ENCODE measurements at places on chromosomes 6 and 20.

DNA sequence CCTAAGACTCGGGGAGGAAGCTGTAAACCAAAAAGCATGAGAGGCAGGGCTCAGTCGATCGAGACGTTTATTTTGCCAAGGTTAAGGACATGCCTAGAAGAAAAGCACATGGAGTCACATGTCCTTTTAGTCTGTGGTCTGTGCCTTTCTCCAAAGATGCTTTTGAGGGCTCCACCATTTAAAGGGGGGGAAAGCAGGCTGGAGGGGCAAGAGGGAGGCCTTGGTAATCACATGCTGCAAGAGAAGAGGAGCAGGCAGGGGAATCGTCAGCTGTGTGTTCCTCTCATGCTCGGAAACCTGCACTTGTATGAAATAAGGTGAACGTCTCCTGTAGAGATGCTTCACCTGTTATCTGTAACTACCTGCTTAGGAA lies 9.1 kb upstream of the YTHDF1 start:
- no peak for DNase-seq

DNA sequence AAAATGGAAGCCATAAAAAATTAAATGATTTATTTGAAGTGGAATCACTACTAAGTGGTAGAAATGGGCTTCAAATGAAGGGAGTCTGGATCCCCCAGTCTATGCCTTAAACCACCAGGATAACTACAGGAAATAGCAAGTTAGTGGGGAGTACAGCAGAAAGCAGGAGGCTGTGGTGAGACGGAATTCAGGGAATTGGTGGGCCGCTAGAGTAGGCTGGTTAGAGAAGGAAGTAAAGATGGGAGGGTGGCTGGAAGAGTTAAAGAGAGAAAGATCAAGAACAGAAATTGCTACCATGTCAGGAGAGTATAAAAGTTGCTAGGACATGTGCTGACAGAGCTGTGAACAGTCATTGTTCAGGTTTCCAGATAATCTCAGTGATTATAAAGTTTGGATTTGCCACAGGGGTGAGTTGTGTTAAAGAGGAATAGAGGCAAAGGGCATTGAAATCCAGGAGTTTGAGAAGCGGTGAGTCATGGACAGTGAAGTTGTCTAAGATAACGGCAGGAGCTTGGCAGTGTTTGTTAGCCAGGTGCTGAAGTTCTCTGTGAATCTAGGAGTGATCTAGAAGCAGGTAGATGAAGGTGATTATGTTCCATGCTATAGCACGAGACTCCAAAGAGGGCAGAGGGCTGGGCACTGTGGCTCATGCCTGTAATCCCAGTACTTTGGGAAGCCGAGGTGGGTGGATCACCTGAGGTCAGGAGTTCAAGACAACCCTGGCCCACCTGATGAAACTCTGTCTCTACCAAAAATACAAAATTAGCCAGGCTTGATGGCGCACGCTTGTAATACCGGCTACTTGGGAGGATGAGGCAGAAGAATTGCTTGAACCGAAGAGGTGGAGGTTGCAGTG lies 13.7 kb upstream of the HINT3 start:
- no peak for DNase-seq

- no peak for DNase-seq
These were observed 2.0 kb upstream of the SMOC2 start for GRCh38 chr6:168438783-168439520.

DNA sequence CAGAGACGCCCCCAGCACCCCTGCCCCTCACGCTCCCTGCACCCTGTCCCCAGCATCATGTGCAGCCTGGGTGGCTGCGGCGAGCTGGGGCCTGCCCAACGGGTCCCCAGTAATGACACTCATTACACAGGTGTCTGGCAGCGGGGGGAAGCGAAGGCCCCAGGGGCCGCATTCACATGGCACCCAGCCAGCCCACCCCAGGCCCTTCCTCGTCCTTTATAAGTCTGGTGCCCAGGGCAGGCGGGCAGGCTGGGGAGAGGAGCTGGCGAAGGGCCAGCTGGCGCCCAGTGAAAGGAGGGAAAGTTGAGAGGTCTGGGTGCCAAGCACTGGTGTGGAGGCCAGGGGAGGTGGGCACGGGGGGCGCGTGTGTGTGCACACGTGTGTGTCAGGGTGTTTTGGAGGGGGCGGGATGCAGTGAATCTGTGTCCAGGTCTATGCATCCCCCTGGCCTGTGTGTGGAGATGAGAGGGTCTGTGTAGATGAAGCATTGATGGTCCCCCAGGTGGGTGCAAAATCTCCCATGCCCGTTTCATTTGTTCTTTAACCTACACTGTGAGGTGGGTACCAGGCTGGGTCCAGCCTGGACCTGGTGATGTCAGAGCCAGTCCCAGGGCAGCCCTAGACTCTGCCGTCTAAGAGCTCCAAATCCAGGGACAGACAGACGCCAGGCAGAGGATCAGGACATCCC lies 105.3 kb downstream of the CEBPB start:
- DNase-seq, result no peak

GRCh38 chr6:44976677-44977641 lies 351.2 kb upstream of the RUNX2 start:
- no peak for DNase-seq

DNA sequence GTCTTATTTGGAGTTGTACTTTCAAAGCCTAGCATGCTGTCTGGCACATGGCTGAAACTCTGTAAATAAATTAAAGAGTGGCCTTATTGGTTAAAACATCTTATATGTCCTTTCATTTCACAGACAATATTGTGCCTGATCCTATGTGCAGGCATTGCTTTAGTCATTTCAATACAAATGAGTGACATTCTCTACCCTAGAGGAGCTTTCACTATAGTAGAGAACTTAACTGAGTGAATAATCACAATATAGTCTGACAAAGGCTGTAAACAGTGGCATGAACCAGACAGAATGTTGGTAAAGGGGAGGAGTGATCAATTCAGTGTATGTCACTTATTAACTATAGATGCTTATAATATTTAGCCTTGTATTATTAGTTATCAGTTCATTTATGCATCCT lies 481.8 kb downstream of the TFAP2B start:
- no peak for DNase-seq

DNA sequence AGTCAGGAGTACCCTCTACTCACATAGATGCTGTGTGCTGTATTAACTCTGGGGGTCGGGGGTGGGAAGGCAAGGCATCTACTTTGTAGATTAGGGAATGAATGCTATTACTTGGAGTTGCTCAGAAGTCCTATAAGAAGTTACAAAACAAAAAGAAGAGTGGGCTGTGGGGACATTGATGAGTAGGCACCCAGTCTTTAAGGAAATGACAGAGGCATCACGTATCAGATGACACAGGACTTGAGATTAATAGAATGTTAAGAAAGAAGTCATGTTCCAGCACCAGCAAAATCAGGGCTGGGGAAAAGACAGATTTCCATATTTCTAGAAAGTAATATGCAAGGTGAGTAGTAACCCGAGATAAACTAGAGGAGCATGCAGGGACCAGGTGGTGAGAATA lies 19.0 kb upstream of the STXBP5 start:
- DNase-seq, result no peak

DNA sequence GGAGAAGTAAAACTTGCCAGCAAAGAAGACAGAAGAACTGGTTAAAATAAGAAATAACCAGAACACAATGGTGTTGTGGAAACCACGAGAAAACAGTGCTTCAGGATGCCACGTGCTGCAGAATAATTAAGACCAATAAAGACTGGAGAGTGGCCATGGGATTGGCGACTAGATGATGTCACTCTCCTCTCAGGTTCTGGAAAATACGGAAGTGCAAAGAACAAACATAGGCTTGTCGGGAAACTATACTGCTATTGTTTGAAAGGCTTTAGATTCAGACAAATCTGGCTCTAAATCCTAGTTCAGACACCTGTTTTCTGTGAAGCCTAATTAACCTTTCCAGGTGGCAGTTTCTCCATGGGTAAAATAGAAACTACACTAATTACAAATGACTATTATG lies 138.4 kb upstream of the STXBP5 start:
- DNase-seq, result no peak

DNA sequence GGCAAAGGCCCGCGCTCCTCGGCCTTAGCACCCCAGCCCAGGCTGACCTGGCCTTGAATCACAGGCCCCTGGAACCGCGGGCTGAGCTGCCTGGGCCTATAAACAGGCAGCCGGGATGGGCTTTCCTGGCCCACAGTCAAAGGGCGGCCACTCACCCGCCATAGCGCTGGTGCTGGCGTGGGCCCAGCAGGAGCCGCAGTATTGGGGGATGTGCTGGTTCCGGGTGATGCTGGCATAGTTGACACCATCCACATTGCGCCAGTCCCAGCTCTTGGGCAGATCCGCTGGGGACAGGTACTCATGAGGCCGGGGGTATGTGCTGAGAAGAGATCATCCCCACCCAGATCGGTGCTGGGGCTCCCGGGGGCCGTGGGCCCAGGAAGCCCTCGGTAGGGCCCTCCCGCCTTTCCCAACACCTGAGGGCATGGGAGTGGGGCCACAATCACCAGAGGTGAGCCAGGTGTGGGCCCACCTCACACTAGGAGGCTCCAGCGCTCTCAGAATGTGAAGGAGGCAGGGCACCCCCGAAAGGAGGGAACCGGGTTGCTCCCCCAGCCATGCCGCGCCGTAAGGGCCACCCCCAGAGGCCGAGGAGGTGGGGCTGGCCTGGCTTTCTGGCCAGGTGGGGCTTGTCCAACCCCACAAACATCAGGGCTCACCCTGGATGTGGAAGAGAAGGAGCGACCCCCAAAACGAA lies 739 bp downstream of the CTSZ start:
- DNase-seq, result peak; percentile 50

DNA sequence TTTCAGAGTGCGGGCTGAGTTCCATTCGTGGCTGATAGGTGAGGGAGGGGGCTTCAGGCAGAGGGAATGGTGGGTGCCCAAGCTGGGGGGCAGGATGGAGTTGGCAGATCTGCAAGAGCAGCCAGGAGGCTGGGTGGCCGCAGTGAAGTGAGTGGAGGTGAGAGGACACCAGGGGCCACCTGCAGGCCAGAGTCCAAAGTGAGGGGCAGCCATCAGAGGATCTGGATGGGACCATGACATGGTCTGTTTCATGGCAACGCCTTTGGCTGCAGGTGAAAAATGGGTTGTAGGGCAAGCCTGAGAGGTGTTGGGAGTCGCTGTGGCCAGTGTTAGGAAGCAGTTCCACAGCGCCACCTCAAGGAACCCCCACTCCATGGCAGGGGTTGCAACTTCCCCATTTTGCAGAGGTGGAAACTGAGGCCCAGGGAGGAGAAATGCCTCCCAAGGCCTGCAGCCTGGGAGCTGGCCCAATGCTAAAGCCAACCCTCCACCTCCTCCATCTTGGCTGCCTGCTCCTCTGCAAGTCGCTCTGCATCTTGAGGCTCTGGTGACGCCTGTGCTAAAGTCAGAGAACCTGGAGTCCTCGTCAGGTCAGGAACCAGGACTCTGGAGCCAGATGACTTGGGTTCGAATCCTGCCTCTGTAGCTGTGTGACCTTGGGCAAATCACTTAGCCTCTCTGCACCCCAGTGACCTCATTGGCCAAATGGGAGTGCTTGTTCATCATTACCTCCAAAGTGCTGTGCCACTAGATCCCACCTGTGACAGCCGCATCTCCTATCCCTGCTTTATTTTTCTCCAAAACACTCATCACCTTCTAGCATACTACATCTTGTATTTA lies 153.8 kb downstream of the CEBPB start:
- DNase-seq, result no peak

DNA sequence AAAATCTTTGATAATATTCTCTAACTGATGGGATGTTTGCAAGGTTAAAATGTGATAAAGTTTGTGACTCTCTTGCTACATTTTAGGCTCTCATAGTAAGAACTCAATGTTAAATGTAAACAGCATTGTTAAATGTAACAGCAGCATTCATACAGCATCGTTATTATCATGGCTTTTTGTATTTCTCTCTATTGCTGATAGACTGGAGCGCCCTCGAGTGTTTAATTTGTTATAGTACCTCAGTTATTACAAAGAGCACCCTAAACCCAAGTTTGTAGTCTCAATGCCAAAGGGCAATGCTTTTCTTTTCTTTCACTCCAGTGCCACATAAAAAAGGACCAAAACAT lies 14.9 kb upstream of the TTPAL start:
- DNase-seq, result peak; percentile 46

GRCh38 chr6:112522587-112522986 lies 175.5 kb downstream of the RFPL4B start:
- DNase-seq, result no peak

GRCh38 chr6:151130329-151130728 lies 109.4 kb upstream of the AKAP12 start:
- no peak for DNase-seq

DNA sequence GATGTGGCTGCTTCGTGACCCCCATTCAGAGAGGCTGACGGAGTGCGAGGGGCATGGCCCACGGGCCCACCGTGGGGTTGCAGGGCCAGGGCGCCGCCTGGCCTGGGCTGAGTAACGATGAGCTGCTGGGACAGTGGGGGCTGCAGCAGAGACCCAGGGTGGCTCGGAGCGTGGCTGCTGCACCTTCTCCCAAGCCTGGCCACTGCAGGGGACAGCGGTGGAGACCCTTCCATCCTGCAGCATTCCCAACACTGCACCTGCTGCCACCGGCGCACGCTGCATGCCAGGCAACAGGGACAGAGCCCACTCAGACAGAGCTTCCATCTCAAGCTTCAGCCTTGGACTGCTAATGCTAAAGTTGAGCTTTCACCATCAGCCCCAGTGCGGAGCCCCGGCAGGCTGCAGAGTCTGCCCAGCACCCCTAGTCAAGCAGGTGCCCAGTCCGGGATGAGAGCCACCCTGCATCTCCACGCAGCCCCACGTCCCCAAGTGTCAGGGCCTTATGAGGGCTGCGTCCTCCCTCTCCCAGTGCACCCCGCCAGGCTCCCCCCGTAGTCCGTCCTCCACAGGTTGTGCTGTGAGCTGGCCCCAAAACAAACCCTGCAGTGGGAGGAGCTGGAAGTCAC lies 89.4 kb upstream of the AFDN start:
- no peak for DNase-seq

- no peak for DNase-seq
These were observed 571 bp upstream of the FOXC1 start for GRCh38 chr6:1609041-1609647.

GRCh38 chr6:39225543-39225942 lies 3.7 kb downstream of the KCNK5 start:
- DNase-seq, result no peak

- no peak for DNase-seq
These were observed 694.9 kb upstream of the ID4 start for GRCh38 chr6:19142275-19142674.

GRCh38 chr6:110329348-110329713 lies 28.8 kb downstream of the METTL24 start:
- no peak for DNase-seq

DNA sequence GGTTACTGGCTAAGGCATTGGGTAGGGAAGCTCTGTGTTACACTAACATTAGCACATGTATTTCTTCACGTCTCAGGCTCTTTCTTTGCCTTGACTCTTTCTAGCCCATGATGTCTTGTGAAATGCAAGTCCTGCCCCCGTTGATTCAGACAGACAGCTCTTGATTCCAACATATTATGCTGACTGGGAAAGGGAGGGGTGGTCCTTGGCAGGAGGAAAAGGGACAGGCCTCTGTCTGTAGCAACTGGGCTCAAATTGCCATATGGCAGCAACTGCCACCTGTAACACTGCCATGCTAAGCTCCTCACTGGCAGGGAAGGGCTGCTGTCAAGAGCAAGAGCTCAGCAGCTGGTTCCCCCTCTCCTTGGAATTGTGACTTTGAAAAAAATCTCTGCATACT lies 5.7 kb upstream of the KCNK15 start:
- no peak for DNase-seq

All from GM13977 (cell line).